ENCODE measurements at places on chromosomes 7 and 10.

DNA sequence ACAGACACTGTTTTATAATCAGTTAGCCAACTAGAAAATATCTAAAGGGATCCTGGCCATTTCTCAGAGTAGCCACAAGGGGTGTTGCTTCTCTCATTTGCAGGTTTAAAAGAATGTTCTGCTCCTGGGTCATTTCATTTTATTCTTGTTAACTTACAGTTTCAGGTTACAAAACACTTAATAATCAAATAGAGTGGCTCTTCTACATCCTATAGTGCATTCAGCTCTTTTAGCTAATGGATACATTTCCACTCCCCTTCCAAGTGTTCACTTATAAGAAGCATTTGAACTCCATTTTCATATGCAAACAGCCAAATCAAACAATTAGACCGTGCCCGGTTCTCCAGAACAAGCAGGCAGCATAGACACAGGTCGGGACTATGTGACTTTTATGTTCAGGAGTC, 117.5 kb downstream of the TRIL start:
- peak; percentile 22 for DNase-seq

DNA sequence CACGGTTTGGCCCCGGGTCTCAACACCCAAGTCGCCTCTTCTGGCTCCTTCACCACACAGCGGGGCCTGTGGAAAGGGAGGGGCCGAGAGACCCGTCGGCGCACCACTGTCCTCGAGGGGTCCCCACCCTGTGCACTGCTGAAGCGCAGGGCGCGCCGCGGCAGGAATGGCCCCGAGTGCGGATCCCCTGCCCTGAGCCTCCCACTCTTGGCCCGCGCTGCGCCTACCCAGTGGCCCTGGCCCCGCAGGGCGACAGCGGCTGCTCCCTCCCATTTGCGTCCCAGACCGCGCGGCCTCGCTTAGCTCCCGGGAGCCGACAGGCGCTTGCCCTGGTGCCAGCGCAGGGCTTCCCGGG, 2.1 kb upstream of the SFMBT2 start:
- DNase-seq, result no peak

- DNase-seq, result no peak
Observed at GRCh38 chr10:48607356-48608278, 2.7 kb upstream of the ARHGAP22 start.

- no peak for DNase-seq
Observed at GRCh38 chr7:20107582-20107981, 109.6 kb downstream of the MACC1 start.

- no peak for DNase-seq
Observed at GRCh38 chr7:137878333-137878961, 31.7 kb upstream of the DGKI start.

GRCh38 chr10:90834326-90834725, 23.5 kb downstream of the HTR7 start:
- no peak for DNase-seq

DNA sequence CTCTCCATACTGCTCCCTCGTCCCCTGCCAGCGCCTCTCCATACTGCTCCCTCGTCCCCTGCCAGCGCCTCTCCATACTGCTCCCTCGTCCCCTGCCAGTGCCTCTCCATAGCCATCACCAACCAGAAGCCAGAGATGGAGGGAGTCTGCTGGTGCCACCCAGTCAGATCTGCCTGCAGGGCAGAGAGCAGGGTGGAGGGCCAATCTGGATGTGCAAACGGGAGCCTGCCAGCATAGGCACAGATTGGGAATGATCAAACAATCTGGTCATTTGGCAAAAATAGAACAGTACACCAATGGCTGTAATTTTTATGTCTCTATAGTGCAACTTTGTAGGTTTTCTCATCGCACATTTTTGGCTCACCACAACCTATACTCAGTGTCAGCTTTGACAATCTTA, 76.9 kb upstream of the LRRC4 start:
- DNase-seq, result no peak

DNA sequence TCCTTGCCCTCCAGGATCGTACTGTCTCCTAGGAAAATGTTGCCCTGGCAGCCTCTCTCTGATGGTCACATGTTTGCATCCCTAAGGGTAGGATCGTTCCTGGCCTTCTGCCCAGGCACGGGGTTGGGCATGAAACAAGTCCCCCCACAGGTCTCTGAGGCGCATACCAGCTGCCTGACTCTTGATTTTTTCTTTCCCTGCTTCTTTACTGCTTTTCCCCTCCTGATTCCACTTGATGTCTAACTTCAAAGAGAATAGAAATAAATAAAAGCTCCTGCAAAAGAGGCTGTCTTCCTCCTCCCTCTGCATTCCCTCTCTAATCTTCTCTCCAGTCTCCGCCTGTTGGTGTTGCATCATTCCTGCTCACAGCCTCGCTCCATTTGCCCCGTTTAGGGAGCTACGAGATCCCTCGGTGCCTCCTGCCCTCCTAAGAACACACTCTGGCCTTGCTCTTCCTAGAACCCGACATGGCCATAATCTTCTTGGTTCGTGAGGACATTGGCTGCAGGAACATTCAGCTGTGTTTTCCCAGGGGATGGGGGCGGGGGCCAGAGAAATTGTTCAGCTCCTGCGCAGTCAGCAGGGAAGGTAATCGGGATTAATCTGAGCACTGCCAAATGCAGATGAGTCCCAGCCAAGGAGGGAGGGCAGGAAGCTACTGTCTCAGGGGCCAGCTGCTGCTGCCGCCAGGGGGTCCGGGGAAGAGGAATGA, 26.0 kb downstream of the LEP start:
- no peak for DNase-seq

DNA sequence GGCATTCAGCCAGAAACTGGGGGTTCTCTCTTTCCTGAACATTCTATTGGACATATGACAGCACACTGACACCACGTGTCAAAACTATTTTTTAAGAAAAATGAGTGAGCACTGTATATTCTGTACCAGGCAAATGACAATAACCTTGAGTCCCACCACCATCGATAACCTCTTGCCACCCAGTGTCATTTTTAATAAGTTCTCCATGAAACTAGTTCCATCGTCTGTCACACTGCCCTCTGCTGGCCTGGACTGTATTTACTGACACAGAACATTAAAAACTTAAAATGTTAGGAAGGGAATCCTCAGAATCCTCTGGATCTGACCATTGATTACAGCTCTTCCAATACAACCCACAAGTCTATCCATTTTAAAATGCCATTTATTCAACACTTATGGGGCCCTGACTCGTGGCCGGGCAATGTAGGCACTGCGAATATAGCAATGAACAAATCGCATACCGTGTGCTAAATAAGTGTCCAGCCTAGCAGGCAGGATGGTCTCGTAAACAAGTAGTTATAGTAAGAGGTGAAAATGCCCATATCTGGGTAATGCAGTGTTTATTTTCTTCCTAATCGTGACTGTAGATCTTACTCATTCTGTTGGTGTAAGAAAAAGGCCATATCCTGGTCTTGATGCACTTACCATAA, 35.9 kb upstream of the CACNB2 start:
- DNase-seq, result peak; percentile 46

GRCh38 chr7:31466036-31466435, 47.9 kb upstream of the ITPRID1 start:
- DNase-seq, result no peak

- no peak for DNase-seq
Observed at GRCh38 chr7:139452958-139453672, 30.4 kb downstream of the KLRG2 start.

DNA sequence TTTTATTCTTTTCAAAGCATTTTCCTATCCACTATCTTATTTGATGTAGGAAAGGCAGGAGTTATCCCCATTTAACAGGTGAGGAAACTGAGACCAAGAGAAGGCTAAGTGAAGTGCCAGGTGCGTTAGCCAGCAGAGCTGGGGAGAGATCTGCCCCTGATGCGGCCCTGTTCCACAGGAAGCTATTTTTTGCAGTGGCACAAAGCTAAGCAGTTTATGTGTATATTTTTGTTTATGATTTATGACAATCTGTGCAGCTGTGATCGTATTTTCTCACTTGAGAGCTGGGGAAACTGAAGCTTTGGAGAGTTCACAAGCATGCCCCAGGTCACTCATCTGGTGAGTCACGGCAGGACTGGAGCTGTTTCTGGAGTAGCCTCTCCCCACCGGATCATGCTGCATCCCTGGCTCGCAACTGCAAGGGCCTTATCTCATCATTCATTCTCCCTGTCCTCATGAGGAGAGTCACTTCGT, 38.8 kb downstream of the SLC29A3 start:
- no peak for DNase-seq

DNA sequence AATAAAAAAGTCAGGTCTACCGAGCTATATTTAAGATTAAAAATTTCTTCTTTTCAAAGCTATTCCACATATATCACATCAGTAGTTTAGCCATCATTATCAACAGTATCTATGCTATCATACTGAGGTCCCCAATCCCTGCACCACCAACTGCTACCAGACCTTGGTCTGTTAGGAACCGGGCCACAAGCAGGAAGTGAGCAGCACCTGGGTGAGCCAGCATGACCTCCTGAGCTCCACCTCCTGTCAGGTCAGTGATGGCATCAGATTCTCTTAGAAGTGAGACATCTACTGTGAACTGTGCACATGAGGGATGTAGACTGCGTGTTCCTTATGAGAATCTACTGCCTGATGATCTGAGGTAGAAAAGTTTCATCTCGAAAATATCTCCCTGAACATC, 632.1 kb upstream of the KCND2 start:
- no peak for DNase-seq

- DNase-seq, result no peak
Observed at GRCh38 chr7:7882888-7883287, 85.7 kb upstream of the GLCCI1 start.

DNA sequence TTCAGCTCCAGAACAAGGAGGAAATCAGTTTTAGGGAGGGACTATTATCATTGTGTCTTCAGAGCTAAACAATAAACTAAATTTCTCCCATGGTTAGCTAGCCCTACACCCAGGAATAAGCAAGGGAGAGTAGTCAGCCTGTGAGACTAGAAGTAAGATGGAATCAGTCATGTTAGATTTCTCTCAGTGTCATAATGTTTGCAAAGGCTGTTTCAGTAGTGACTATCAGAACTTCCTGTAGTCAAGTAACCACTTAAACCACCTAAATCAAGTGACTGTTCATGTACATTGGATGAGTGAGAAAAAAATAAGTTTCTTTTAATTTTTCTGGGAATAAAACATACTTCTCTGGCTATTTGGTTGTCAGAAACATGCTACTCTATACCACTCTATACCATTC, 121.6 kb downstream of the KCND2 start:
- DNase-seq, result no peak

- DNase-seq, result no peak
Observed at GRCh38 chr10:118980870-118981269, 48.6 kb upstream of the NANOS1 start.

GRCh38 chr7:27745064-27745583, 5.2 kb downstream of the TAX1BP1 start:
- DNase-seq, result peak; percentile 52

DNA sequence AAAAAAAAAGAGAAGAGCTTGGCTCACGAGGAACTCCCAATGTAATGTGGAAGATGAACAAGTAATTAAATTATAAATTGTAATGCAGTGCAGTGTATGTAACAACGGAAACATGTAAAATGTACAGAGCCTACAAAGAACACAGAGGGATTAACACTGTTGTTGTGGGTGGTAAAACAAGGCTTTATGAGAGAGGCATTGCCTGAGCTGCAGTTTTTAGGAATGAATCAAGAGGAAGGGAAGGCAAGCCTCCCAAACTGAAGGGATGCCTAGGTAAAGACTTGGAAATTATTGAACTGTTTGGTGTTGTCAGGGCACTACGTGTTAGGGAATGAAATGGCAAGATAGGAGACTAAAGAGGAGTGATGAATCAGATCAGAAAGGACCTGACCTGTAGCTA, 213.7 kb downstream of the HTR7 start:
- no peak for DNase-seq

GRCh38 chr10:44805466-44806210, 105.5 kb upstream of the TMEM72 start:
- no peak for DNase-seq

DNA sequence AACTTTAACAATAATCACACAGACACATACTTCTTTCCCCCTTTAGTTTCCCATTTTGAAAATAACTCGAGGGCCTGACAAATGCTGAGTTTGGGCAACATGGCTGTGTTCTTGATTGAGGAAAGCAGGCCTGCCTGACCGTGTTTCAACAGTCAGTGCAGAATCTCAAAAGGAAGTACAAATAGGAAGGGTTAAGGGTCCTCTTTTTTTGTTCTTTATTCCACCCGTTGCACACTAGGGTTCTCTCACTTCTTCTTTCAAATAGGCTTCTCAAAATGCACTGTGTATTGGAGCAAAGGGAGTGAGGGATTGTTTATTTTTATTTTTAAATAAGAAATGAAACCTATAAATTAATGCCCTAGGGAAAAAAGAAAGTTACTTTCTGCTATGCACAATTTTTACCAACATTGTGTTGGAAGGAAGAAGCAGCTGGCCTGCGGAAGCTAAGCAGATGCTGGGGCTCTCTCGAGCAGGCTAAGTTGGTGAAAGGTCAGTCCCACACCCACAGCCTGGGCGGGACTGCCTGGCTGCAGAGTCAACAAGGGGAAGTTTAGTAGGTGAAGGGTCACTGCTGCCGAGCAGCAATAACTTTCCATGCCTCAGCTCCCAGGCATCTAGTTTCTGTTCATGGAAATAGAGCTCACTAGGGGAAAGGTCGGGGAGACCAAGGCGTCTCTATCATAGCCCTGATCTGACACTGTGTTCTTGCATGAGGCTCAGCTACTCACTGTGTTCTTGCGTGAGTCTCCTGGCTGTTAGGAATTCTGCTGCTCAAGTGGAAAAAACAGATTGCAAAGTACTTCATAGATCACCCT, 12.2 kb upstream of the PDK4 start:
- DNase-seq, result peak; percentile 89

GRCh38 chr7:191105-191980, 1.0 kb upstream of the FAM20C start:
- DNase-seq, result no peak

DNA sequence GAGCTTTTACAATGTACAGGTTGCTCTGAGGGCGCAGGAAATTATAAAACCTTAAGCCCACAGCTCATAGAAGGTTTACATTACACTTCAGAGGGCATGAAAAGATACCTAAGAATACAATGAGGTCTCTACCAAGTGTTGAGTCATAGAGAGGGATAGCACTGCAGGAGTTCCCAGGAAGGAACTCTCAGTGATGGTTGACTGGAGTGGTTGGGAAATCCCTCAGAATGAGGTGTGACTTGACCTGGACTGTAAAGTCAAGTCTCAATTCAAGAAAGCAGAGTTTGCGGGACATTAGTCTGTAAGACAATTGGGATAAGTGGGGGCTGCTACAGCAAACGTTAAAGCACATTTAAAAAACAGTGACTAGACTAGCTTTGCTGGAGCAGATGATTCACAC, 21.9 kb downstream of the TNKS2 start:
- DNase-seq, result no peak

DNA sequence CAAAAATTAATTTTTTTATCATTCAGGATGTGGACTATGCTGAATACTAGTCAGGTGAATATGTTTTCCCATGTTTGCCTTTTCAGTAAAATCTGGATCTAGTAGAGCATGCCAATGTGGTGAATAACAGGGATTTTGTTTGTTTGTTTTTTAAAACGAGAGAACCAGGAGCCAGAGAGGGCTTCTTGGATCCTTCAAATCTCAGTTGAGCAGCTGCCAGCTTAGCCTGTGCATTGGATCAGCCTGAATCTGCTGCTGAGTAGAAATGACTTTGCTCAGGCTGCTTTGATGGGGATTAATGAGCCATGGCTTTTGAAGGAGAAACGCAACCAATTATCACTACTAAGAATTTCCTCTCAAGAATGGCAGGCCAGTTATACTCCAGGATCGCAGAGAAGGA, 493.8 kb downstream of the ARL4A start:
- DNase-seq, result no peak
